H1 (cell line): ENCODE measurements at places on chromosomes 11 and 22.

DNA sequence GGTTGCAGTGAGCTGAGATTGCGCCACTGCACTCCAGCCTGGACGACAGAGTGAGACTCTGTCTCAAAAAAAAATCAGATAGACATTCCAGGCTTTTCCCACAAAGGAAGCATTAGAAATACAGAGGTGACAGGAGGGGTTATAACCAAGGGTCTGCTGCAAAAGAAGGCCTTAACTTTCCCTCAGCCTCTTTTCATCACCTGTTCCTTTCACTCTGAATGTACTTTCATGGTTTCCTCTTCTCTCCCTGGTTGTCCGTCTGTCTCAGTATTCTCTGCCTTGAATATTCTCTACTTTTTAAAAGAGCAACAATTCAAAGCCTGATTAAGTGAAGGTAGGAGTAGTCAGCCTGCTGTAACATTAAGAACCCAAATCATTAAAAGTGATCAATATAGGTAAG lies 50.2 kb downstream of the CELF1 start:
- DNase-seq: no peak

- no peak for DNase-seq
Observed at GRCh38 chr11:130191896-130192295, 32.3 kb downstream of the ST14 start.

GRCh38 chr22:24810043-24810749 lies 4.2 kb downstream of the SGSM1 start:
- no peak for DNase-seq

DNA sequence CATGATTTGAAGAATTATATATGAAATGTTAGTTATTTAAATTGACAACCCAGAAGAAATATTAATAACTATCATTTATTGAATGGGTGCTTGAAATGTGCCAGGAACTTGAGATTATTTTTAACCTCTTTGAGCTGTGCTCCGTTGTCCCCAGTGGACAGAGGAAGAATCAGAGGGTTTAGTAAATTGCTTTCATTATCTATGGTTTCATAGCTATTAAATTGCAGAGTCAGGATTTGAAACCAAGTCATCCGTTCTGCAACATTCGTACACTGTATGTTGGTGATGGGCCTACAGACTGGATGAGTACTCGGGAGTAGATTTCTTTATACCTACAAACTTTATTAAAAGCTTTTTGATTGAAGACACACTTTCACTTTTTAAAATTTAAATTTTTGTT lies 4.9 kb downstream of the HSD17B12 start:
- DNase-seq: no peak

- no peak for DNase-seq
Observed at GRCh38 chr22:42156121-42156520, 25.5 kb upstream of the CYP2D6 start.

GRCh38 chr11:133842053-133842452 lies 3.3 kb downstream of the SPATA19 start:
- no peak for DNase-seq

GRCh38 chr11:63833048-63833447 lies 5.9 kb upstream of the MARK2 start:
- DNase-seq: no peak

DNA sequence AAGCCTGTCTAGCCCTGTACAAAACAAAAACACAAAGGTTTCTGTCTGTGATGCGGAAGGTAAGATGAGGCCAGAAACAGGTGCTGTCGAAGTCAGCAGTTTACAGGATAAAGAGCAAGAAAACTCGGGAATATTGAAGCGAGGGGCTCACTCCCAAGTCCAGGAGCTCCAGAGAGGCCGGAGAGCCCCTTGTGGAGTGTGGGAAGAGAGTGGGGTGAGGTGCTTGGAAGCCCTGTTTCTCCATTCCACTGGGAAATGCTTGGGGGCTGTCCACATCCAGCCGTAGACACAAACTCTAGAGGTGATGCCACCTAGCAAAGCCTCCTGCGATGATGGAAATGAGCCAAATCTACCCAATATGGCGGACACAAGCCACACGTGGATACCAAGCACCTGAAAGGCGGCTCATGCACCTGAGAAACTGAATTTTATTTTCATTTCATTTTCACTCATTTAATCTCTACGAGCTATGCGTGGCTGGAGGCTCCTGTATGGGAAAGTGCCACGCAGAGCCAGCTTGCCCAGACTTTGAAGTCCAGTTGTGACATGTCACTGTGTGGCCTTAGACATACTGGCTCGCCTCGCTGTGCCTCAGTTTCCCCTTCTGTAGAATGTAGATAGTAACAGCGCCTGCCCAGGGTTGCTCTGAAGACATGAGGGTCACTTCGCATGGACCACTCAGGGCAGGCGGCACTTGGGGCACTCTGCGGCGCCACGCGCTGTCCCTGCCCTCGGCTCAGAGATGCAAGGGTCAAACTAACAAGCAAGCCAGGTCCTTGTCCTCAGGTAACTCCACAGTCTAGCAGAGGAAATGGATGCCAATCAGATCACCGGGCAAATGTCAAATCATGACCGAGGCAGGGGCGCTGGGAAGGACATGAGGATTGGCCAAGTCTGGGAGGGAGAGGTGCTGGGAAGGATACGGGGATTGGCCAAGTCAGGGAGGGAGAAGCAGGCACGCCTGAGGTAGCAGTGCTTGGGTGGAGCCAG lies 684.7 kb downstream of the TBC1D22A start:
- DNase-seq: no peak

DNA sequence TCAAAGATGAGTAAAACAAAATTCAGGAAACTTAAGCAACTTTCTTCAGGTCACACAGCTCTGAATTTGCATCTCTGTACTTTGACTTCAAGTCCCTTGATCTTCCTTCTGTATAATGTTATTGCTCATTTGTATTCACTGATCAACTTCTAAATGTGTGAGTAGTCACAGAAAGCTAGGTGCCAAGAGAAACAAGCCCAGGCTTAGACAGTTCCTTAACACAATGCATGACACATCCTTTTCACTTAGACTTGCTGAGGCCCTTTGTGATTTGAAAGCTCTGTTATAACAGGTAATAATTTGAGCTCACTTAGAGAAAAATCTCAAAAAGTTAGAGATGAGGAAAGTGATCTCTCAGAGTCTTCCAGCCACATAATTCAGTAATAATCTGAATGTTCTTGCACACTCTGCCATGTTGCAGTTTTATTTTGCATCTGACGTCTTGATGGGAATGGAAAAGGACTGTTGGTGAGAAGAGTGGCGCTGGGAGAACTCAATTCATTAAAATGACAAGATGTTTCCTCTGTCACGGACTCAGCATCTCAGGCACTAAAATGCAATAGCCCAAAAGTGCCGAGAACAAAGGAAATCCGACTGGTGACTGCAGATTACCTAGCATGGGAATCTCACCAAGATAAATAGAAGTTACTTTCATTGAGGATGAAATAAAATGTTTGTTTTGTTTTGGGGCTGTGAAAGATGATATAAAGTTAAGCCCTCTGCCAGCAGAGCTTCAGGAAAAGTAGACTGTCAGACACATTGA lies 665.3 kb downstream of the OPCML start:
- DNase-seq: no peak

DNA sequence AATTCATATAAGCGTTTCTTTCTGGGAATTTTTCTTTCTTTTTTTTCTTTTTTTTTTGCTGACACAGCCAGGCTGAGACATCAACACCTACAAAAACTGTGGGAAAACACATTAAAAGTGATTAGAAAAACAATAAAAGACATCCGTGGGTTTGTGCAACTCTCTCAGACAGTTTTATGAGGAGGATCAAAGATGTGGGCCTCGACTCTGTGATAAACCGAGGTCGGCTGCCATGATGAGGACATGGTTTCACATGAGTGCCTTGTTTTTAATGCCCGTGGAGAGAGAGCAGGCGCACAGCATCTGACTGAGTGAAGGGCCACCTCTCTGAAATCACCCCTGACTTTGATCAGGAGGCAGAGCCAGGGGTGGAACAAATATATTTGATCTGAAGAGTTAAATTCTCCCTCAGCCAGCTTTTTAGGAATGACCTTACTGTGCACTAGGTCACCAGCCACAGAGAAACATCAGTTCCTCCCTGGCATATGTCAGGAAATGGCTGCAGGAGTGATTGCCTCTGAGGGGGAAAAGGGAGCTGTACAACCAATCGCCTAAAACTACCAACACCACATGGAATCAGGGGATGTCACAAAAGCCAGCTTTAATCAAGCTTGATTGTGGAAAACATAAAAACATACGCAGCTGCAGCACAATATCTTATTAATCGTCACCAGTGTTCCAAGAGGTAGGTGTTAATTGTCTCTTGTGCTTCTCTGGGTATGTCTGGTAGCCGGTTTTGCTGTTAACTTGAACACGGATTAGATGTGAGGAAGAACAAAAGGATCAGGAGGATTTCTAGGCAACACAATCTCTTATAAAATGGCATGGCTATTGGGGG lies 164.7 kb downstream of the MAML2 start:
- no peak for DNase-seq

GRCh38 chr11:43410394-43410793 lies 51.7 kb downstream of the TTC17 start:
- no peak for DNase-seq

- no peak for DNase-seq
Observed at GRCh38 chr11:69173925-69174581, 18.3 kb downstream of the SMIM38 start.

- DNase-seq: no peak
Observed at GRCh38 chr11:2824851-2825250, 60.7 kb downstream of the CDKN1C start.

DNA sequence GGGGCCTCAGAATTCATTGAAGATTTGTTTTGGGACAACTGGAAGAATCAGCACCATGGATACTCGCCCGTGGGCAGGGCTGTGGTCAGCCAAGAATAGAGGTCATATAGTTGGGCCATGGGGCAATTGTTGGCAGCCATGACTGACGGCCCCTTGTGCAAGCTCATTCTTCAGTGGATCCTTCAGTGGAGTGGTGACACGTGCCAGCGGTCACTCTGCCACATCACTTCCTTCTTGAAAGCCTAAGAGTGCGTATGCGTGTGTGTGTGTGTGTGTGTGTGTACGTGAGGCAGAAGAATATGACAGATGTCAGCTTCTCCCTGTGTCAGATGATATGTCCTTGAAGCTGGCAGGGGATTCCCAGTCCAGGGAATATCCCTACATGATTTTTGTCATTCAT lies 1.8 kb upstream of the IL18BP start:
- no peak for DNase-seq
